ENCODE measurements at places on chromosomes 4 and X. TPM values are rescaled to one million over a fixed set of nuclear protein-coding genes. Genes with fewer than 3 reads are reported as not detected.

GRCh38 chrX:108993909-108994308, 257.5 kb upstream of the IRS4 start:
- no peak overlapping the region for H3K27ac ChIP-seq
- no peak for DNase-seq
- H3K4me1 ChIP-seq: no peaks in the 10 kb centered on the region

DNA sequence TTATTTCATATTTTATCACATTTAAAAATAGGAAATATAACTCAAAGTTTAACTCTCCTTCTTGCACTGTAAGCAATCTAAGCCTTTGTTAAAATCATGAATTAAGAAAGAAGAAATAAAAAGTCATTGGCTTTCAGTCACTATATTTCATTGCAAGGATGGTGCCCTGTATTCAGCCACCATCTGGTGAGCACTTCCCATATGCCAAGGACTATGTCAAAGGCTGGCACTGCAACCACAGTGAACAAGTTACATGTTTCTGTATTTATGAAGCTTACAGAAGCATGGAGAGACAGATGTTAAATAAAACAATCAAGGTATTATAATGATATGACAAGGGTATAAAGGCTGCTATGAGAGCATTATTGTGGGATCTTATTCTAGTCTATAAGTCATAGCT, 68.6 kb downstream of the PRKG2 start:
- H3K27me3 ChIP-seq: no peaks in the 10 kb centered on the region
- H3K27ac ChIP-seq: no peak overlapping the region
- no peaks in the 10 kb centered on the region for H3K4me1 ChIP-seq
- H3K36me3 ChIP-seq: no peaks in the 10 kb centered on the region

DNA sequence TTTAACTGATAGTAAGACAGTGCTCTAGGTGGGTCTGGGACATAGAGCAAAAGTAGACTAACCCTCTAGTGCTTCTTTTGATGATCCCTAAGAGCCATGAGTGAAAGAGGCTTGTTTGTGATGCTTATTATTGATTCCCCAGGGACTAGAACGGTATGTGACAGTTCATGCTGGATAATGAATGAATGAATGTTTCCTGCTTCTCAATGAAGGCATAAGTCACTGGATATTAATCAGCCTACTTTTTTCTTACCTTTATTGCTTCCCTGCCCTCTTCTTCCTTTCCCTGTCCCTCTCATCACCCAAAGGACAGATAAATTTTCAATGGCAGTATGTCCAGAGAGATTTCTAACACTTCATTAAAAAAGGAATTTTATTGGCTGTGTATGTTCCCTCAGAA, 486.2 kb downstream of the RPA4 start:
- peaks cover 60% of the 10 kb centered on the region for H3K4me1 ChIP-seq
- H3K27ac ChIP-seq: peak overlapping the region; percentile 98
- no peak overlapping the region for H3K4me3 ChIP-seq
- DNase-seq: no peak
- no peaks in the 10 kb centered on the region for H3K27me3 ChIP-seq
- H3K36me3 ChIP-seq: no peaks in the 10 kb centered on the region

Gene SPANXN4
- not detected for total RNA-seq

DNA sequence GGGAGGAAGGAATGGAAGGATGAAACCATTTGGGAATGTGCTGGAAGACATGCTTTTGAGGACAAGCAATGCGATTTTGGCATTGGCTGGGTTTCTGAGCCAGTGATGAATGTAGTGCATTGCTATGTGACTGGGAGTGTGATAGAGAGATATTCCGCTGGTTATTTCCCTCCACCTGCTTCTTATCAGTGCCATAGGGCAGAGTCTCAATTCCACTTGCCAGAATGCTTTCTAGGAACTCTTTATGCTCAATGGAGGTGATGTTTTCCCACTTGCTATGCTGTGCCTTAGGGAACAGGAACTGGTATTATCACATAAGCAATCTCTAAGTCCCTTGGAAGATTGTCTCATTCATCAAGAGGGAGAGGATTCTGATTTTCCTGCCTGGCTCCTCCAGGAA, 28.0 kb downstream of the TBL1X start:
- H3K4me3 ChIP-seq: no peak overlapping the region
- no peaks in the 10 kb centered on the region for H3K4me1 ChIP-seq
- DNase-seq: no peak
- no peaks in the 10 kb centered on the region for H3K36me3 ChIP-seq
- H3K27ac ChIP-seq: no peak overlapping the region

Gene SPP1
- not detected for total RNA-seq

- no peaks in the 10 kb centered on the region for H3K36me3 ChIP-seq
- no peak for DNase-seq
- no peak overlapping the region for H3K27ac ChIP-seq
- H3K4me3 ChIP-seq: no peak overlapping the region
- no peaks in the 10 kb centered on the region for H3K27me3 ChIP-seq
Measured at GRCh38 chr4:25727711-25728493, 72.3 kb downstream of the SLC34A2 start.

Data from Karpas-422 (cell line).